Thymus (tissue), 14 donors: ENCODE measurements at places on chromosomes 11 and 22.

- no peak for DNase-seq
Observed at GRCh38 chr11:128195756-128196155, 391.6 kb downstream of the ETS1 start.

DNA sequence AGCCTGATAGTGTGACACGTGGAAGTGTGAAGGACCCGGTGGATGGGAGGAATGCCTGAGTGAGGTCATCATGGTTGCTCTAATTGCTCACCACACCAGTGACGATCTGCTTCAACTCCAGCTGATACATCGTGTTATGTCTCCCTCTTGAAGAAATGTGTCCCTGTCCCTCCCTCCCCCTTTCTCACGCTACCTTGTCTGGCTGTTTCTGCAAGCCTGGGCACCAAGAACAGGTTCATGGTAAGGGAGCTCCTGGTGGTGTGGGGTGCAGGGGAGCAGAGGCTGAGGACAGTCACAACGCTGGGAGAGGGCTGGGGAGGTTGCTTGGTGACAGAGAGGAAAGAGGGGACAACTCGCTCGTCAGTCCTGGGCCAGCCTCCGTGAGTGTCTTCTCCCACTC lies 413.4 kb downstream of the SOX6 start:
- no peak for DNase-seq

DNA sequence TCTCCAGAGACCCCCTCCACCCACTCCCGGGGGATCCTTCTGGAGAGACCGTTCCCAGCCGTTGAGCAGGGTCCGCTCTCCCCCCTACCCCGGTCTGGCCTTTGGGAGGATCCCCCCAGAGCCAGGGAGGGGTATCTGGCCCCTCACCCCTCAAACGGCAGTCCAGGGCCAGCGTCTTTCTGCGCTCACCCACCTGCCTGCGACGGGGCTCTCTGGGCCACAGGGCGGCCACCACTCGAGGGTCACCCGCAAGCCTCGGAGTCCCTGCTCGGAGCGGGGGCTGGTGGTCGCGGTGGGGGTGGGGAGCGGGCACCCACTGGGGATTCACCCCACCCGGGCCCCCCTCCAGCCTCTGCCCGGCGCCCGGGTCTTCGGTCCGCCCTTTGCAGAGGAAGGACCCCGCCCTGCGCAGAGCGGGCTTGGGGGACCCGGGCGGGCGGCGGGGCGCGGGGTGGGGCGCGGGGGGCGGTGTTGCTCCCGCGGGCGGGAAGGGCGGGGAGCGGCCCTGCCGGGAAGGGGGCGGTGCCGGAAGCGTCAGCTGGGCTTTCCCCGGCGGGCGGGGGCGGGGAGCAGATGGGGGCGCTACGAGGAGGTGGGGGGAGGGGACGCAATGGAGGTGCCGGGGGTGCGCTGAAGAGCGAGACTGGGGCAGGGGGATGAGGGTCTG lies 16.6 kb downstream of the CRELD2 start:
- DNase-seq: no peak

DNA sequence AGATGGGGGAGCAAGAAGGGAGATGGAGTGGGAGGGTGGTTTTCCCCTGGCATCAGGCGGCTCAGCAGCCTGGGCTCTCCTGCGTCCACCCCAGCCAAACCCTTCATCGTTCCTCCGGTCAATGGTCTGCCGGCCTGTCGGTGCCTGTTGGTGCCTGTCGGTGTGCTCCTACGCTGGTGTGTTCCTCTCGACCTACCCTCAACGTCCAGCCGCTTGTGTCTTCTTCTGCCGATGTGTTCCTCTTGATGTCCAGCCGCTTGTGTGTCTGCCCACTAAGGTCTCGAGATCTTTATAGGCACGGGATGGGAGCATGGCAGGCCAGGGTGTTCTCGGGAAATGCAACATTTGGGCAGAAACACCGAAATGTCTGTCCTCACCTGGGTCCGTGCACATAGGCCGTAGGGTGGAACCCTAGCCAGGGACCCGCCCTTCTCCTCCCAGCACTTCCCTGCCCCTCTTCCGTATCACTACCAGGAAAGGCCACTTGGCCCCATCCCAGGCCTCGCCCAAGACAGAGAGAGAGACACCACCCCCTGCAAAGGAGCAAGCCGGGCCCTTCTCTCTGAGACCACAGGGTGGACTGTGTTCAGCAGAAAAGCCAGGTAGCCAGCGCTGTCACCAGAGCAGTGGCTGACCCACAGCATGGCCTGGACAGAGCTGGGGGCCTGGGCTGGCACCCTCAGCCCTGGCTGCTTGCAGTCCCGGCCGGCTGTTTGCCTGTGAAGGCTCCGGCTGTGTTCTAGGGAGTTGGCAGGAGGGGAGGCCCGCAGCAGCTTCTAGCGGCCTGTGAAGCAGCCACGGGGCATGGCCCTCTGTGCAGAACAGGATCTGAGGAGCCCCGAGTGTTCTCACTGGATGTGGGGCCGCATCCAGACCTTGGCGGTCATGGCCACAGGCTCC lies 61.6 kb upstream of the KCNQ1OT1 start:
- no peak for DNase-seq

DNA sequence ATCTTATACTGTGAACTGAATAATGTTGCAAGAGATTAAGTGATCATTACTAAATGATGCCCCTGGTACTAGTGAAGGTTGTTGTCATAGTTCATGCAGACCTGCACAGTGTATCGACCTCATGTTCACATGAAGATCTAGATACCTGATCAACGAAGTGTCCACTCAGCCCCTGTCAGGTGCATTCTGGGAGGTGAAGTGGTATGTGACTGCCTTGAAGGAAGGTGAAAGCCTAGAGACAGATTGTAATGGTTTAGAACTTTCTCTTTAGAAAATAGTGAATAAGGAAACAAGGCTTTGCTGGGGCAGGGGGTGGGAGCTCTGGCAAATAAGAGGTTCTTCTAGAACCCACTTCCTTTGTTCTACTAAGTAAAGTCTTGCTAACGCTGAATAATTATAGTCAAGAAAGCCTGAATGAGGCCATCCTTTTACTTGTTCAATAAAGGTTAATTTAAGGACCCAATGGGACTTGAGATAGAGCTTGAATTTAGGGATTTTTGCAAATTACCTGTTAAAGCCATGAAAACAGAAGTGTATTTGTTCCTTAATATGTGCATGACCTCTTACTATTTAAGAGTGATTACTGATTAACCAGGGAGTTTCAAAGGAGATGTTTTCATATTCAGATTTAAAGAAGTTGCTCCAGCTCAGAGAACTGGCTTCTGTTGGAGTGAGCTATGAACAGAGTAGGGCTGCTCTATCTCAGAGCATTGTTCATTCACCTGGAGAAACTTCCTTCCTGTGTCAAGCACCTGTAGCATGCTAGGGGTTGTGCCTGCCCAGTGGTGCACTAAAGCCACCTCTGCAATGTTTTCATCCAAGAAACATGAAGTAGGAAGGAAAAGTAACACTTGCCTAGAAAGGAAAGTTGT lies 45.3 kb downstream of the C22orf31 start:
- DNase-seq: no peak

DNA sequence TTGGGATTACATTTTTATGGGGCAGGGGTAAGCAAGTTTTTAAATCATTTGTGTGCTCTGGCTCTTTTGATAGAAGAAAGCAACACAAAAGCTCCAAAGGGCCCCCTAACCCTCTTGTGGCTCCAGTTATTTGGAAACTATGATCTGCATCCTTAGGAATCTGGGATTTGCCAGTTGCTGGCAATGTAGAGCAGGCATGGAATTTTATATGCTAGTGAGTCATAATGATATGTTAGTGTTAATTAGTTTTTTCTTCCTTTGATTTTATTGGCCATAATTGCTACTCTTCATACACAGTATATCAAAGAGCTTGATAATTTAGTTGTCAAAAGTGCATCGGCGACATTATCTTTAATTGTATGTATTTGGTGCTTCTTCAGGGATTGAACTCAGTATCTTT lies 10.1 kb downstream of the RAG1 start:
- no peak for DNase-seq

DNA sequence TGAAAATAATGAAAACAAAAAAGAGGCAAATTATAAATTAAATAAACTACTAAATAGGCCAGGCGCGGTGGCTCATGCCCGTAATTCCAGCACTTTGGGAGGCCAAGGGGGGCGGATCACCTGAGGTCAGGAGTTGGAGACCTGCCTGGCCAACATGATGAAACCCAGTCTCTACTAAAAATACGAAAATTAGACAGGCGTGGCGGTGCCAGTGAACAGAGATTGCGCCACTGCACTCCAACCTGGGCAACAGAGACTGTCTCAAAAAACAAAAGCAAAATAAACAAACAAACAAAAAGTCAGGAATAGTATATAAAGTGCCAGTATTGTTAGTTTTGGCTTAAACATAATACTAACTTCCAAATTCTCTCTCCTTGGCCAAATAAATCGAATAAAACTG lies 37.6 kb upstream of the CECR2 start:
- no peak for DNase-seq

GRCh38 chr11:36631774-36632173 lies 33.7 kb upstream of the RAG2 start:
- peak; percentile 57 for DNase-seq

DNA sequence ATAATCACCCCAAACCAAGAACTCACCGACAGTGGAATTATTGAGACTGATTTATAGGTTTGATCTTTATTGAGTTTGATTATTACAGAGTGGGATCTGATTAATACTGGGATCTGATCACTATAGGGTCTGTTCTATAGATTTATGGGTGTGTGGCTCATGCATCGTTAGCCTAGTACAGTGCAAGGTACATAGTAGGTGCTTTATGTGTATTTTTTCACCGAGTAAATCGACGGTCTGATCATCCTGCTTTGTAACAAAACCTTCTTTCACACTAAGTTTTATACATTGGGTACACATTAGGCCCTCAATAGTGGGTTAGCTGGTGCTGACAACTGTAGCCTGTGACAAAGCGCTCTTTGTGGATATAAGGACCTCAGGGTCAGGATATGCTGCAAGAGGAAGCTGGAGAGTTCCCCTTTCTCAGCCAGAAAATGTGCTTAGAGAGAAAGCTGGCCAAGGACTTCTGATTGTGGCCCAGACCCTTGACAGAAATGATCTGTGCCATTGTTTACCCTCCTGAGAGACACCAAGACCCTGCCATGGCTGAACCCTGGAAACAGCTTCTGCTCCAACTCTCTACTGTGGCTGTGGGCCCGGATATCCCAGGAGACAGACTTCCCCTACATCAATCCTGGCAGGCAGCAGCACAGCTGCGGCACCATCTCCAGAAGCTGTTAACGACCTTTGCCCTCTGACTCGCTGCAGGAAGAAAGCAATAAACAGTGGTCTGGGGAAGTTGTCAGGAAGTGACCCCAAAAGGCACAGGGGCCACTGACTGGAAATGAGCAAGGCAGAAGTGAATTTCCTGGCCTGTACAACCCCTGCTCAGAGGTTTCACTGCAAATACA lies 16.1 kb upstream of the TPP1 start:
- no peak for DNase-seq

DNA sequence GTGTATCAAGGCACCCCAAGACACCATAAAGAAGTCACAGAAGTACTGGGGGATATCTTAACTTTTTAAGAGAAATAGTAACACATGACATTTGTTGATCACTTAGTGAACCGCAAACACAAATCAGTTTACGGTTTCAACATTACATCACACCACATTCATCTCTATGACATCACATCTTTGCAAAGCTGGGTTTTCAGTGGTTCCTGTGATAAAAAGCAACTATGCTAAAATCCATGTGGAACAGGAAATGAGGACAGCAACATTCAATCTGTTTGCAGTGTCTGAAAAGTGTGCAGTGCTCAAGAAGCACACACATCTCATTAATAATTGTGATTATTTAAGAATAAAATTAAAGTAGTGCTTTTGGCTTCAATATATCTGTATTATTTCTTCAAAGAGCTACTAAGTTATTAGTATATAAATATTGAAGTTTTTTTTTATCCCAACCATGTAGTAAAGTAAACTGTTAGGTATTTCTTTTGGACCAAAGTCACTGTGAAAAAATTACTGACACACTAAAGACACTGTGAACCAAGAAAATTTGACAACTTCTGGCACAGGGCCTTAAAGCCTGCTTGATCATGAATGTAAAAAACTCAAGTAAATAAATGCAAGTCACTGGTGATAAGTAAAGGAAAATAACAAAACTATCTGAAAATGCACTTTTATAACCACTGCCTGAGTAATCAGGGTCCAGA lies 156.0 kb upstream of the SOX6 start:
- DNase-seq: no peak

- DNase-seq: no peak
Observed at GRCh38 chr22:27019827-27020226, 362.4 kb downstream of the MIAT start.

- no peak for DNase-seq
Observed at GRCh38 chr11:64611869-64612646, 21.0 kb downstream of the SLC22A12 start.

DNA sequence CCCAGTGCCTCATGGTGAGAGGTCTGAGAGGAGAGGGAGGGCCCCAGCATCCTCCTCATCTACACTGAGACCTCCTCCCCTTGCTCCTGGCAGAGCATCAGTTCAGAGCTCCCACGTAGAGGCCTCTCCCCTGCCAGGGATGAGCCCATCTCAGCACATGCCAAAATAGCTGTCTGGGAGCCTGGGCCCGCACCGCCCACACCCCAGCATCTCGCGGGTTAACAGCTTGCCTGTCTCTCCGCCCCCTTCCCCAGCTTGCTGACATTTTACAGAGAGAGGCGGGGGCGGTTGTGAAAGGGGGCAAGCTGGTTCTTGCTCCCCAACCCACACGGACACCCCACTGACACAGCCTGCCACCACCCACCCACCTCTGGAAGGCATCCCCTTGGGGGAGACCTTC lies 6.4 kb downstream of the DGKZ start:
- no peak for DNase-seq

DNA sequence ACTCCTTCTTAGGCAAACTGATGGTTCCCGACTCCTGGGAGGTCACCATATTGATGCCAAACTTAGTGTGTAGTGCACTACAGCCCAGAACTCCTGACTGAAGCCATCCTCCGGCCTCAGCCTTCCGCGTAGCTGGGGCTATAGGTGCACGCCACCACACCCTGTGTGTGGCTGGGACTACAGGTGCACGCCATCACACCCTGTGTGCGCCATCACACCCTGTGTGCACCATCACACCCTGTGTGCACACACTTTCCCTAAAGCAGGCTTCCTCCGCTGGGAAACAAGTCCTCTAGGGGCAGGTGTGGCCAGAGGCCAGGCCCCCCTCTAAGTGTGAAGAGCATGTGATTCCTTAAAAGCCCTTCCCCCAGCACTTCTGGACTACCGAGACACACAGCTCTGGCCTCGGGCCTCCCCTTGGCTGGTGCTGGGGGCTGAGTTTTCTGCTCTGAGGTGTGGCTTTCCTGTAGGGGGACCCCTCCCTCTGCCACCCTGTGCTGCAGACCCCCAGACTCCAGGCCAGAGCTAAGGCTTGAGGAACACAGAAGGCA lies 81.7 kb downstream of the BCR start:
- no peak for DNase-seq

DNA sequence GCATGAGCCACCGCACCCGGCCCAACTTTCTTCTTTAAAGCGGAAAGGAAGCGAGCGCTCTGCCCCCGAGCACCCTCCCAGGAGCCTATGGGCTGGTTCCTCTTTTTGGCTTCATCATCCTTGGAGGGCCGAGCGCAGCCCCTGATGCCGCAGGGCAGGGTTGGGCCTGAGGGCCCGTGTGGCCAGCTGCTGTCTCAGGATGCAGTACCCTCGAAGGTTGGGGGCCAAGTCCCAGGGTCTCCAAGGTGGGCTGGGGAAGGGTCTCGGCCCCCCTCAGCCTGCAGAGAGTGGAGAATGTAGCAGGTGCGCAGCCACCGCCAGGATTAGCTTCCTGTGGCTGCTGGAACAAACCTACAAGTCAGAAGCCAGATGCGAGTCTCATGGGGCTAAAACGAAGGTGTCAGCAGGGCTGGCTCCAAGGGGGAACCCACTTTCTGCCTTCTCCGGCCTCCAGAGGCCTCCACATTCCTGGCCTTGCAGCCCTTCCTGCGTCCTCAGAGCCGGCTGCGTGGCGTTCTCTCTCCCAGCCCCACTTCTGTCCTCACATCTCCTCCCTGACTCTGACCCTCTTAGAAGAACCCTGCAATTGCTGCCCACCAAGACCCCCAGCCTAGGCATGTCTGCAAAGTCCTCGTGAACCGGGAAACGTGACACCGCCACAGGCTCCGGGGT lies 2.9 kb downstream of the PANX2 start:
- no peak for DNase-seq
